ENCODE measurements at places on chromosomes 7 and 10.

GRCh38 chr10:82737549-82737948 is 862.6 kb downstream of the NRG3 start:
- no peak for DNase-seq

- DNase-seq: no peak
These were observed 256.8 kb upstream of the FZD8 start for GRCh38 chr10:35898716-35899440.

DNA sequence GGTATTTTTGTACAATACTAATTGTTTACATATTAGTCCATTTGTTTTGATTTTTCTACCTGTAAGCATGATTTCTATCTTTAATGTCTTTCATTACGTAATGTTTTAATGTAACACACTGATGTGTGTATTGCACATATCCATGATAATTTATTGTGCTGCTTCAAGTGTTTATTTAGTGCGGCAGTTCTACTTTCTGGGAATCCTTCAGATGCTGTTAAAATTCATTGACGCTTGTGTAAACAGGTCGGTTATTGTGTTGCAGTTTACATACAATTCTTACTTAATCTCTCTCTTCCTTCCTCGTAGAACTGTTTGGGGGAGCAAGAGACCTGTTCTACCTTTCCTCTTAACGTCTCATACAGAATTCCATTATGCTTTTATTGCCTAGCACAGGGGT is 6.9 kb downstream of the TMEM60 start:
- DNase-seq: no peak

- DNase-seq: no peak
These were observed 342.1 kb downstream of the PHF14 start for GRCh38 chr7:11315666-11316258.

DNA sequence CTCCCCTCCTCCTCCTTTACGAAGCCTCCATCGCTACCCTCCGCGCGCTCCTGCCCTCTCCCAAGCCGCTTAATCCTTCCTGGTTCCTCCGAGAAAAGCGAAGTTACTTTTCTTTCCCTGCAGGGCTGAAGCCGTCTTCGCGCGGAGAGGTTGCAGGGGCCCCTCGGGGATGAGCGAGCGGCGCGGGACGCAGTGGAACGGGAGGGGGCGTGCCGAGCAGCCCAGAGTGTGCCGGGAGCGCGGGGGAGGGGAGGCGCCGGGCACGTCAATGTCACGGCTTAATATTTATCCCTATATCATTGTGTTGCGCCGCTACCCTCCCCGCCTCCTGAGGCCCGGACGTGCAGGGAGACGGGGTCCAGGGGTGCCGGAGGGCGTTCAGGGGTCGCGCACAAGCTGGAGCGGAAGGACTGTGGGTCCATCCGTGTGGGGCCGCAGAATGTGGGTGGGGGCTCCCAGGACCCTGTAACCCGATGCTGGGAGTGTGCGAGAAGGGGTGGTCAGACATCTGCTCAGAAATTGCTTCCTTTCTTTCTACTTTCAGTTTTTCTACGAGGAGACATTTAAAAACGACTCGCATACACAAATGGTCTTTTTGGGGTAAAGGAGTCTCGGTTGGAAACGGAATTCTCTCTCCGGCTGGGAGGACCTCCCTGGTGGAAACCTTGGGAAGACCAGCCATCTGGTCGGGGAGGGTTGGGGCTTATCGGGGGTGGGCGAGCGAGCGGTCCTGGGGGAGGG is 2.4 kb downstream of the CDK6 start:
- peak; percentile 72 for DNase-seq

DNA sequence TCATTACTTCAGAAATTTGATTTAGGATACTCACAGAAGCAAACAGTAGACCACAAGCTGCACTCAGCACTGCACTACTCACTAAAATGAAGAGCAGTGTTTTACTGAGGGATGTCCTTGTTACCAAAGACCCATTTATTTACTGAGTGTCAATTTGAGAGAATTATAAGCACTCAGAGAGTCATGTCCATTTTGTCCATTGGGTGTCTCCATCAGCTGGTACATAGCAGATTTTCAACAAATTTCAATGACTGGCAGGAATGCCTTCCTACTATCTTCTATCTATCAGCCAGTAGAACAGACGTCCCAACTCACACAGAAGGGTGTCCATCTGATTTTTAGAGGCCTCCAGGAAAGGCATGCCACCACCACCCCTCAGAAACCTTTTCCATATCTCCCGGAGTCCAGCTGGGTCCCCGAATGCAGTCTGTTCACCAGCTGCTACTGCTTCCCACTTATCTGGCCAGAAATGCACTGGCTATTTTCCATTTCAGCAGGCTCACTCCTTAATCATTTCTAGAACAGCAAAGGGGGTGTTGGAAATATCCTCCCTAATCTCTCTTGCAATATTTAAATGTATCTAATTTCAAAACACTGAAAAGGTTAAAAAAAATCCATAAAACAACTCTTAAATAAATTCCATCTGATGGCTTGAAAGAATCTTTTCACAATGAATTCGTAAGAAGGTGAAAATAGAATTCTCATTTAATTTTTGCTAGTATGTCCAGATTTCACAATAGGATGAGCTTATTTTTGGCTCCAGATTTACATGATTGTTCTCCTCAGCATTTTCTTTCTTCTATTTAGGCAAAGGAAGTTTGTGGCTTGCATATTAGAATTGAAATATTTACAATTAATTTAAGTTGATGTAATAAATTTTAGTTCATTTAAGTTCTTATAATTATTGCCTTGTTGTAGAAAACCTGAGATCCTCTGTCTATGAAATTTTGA is 1164.0 kb upstream of the CELF2 start:
- no peak for DNase-seq

GRCh38 chr7:155724327-155725005 is 80.0 kb downstream of the RBM33 start:
- no peak for DNase-seq

DNA sequence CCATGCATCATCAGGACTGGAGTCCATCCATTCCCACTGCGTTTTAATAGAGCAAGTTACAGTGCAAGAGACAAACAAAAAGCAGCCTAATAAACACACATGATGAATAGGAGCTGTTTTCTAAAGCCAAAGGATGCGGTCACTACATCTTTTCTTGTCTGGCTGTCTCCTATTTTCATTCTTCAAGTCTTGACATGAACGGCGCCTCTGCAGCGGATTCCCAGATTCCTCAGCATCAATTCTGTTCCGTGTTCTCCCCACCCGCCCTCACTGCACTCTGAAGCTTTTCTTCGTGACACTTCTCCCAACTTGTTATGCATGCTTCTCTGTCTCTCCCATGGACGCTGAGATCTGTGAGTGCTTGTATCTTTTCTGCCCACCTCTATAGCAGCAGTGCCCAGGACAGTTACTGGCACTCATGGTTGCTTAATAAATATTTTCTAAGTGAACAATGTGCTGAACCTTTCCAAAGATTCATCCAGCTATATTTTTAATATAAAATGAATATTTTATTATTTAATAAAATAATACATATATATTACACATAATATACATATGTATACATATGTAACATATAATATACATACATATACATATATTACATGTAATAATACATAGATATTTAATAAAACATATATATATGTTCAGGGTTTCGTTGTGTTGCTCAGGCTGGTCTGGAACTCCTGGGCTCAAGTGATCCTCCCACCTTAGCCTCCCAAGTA is 242.9 kb downstream of the ABCA13 start:
- no peak for DNase-seq

DNA sequence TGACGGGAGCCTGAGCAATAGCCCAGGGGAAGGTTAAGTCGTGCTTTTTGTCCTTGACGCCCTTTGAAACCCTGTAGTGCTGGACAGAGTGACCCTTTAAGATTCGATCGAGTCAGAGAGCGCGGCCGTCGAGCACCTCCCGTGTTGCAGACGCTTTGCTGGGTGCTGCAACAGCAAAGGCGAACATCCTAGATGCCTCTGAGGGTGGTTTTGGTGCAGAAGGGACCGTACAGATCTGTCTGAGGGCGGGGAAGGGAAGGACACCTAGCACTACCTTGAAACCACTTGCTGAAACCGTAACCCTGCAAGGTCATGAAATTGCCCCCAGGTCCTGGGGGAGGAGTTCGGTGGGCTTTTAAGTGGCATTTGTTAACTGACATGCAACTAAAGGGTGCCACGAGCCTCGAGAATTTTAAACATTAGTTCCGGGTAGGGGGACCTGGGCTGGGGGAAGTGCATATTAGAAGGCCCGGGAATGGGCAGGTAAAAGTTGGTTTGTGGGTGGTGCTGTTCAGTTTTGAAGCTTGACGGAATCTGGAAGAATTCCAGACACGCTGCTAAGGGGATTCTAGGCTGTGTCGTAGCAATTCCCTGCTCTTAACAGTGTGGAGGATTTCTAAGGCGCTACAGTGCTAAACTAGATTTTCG is 786 bp downstream of the ATP5F1C start:
- DNase-seq: no peak

- no peak for DNase-seq
These were observed 34.4 kb downstream of the PLEKHA8 start for GRCh38 chr7:30062587-30062986.

GRCh38 chr10:77210645-77211044 is 427.0 kb downstream of the KCNMA1 start:
- no peak for DNase-seq

GRCh38 chr7:103875718-103876117 is 113.7 kb downstream of the RELN start:
- no peak for DNase-seq

GRCh38 chr10:93235686-93236085 is 162.0 kb downstream of the CYP26A1 start:
- no peak for DNase-seq

GRCh38 chr10:121305066-121305465 is 293.2 kb downstream of the FGFR2 start:
- DNase-seq: no peak

DNA sequence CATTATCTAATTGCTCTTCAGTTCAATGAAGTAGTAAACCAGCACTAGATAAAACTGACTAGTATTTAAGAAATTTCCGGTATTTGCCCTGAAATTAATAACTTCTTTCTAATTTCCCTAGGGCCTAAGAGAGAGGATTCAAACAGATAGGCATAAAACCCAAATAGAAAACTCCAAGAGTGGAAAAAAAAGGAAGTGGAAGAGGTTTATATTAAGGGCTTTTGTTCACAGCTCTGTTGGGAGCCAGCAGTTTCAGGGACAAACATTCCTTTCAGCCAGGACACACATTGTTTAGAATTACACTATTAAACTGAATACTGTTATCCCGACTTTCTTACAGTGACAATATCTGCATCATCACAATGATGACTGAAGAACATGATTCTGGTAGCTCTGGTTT is 3.6 kb downstream of the ODAD2 start:
- no peak for DNase-seq

DNA sequence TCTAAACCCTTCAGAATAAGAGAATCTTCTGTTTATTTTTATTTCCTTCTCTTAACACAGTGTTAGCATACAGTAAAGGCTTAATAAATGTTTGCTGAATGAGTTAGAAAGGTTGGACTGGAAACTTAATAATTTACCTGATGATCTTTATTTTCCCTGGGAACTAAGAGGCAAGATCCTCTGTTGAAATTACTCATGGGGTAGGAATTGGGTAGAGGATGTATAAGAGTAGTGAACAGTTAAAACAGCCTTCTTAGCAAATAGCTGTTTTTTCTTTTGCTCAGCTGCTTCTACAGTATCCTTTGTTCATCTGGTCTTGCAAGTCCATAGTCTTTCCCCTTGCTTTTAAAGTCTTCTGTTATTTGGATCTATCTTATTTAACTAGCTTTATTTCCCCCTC is 80.0 kb downstream of the AKAP9 start:
- DNase-seq: no peak

DNA sequence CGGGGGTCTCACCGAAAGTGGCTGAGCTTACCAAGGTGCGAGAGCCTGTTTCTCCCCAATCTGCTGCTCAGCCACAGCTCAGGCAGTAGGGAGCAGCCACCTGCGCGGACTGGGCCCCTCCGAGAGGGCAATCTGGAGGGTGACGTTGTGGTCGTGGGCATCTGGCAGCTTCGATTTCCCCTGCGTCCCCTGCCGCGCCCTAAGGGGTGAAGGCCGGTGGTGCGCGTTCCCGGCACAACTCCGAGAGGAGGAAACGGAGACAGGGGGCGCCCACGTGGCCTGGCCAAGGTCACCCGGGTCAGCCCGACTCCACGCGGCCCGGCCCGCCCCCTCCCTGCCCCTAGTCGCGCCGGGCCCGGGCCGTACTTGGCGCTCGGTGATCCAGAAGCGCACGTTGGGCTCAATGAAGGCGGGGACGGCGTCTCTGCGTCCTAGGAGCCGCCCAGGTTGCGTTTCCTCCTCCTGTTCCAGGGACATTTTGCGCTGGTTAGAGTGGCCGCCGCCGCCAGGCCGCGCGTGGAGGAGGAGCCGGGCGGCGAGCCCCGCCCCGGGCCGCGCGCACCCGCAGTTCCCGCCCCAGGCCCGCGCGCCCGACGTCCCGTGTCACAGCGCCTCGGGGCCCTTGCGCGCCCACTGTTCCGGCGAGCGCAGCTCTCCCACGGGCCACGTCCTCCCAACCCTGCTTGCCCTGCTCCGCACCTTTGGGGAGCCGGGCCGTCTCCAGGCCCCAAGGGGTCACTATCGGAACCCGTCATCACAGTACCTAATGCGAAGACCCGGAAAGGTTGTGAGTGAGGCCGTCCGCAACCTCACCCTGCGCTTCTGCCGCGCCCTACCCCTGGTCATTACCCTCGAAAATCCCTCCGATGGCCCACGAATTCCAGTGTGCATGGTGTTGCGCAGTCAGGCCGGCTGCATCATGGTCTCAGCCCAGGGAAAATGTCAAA is at the start of gene SFXN4:
Gene SFXN4, minus strand, starts transcription at position 544 of the 947 bp plus-strand sequence. Its CDS starts 67 bp downstream, at position 477.
- peak; percentile 74 for DNase-seq

- DNase-seq: no peak
These were observed 141.4 kb upstream of the BET1 start for GRCh38 chr7:94145602-94146001.

DNA sequence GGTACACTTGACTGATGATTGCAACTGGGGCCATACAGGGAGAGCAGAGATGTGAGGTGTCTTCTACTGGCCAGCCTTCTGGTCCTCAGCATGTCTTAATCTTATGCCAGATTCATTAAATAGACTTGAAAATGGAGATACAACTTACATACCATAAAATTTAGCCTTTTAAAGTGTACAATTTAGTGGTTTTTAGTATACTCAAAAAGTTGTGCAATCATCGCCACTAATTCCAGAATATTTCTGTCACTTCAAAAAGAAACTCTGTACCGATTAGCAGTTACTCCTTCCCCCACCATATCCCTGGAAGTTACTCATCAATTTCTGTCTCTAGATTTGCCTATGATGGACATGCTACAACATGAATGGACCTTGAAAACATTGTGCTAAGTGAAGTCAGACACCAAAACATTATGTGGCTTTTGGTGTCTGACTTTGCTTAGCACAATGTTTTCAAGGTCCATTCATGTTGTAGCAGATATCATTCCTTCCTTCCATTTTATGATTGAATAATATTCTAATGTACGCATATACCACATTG is 53.0 kb downstream of the SH2D4B start:
- no peak for DNase-seq

DNA sequence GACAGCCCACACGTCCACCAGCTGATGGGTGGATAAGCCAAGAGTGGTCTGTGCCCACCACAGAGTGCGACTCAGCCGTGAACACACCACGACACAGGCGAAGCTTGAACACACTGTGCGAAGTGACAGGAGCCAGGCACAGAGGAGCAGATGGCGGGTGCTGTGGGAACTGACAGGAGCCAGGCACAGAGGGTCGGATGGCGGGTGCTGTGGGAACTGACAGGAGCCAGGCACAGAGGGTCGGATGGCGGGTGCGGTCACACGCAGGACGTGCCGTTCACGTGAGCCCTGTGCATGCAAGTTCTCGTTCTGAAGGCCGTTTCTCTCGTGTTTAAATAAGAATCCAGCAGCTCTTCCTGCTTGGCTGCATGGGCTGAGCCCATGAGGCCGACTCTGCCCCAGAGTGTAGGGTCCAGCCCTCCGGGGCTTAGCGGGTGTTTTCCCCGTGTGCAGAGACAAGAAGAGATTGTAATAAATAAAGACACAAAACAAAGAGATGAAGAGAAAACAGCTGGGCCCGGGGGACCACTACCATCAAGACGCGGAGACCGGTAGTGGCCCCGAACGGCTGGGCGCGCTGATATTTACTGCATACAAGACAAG is 5.9 kb upstream of the ADAP1 start:
- DNase-seq: no peak
